ENCODE measurements at places on chromosomes 1 and 21. TPM values are rescaled to one million over a fixed set of nuclear protein-coding genes. Genes with fewer than 3 reads are reported as not detected.

DNA sequence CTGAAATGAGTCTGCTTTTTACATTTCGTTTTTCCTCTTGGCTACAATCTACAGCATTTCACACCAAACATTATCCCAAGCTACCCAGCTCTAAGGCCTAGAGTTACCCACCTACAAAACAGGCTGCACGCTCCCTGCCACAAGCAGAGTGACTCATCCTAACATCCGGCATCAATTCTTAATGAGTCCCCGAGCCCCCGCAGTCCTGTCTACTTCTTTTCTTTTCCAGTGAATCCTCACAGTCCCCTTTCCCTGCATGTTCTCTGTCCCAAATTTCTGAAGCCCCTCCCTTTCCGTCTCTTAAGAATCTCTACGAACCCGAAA, 650 bp downstream of the PCNX2 start:
- DNase-seq: no peak

DNA sequence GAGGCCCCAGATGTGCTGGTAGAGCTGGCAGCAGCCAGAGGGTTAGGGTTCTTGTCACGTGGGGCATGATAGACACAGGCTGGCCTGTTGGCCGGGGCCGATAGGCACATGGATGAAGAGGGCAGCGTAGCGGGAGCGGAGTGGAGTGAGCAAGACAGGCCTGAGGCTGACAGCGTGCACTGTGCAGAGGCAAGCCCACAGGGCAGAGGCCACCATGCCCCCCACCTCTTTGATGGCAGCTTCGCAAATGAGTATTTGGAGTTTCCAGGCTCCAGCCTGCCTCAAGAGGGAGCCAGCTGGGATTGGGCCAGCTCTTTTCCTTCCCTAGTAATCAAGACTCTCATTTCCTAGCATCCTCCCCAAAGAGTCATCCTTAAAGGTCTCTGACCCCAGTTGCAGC, 43.5 kb downstream of the TMCC2 start:
- no peak for DNase-seq

DNA sequence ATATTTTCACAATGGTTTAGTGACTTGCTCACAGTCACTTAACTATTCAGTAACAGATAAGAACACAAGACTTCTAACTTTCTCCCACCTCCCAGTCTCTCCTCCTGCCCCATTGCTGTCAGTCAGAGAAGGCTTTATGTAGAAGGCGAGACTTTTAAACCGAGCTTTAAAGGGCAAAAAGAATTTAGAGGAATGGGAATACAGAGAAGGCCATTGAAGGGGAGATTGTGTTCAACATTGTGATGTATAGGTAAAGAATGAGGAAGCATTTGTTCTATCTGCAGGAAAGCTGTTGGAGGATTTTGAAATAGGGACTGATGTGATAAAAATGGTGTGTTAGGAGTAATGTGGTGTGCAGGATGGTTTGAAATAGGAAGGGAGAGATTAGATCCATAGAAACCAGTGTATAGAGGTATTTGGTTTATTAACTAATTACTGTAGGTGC, 7.3 kb downstream of the POU2F1 start:
- DNase-seq: no peak

- peak; percentile 67 for DNase-seq
Observed at GRCh38 chr1:151314137-151314875, 12.9 kb downstream of the PI4KB start.

Gene RORC
- polyA plus RNA-seq: 10.9 TPM

Gene SPATA17
- 8.8 TPM for polyA plus RNA-seq

Gene C1orf116
- 38.0 TPM for polyA plus RNA-seq

Gene NBPF4
- polyA plus RNA-seq: not detected

Gene ZC3H12A
- 2.1 TPM for polyA plus RNA-seq

Gene SPATA21
- 0.18 TPM for polyA plus RNA-seq

Data from left lung (tissue), 14 donors.